ENCODE measurements at places on chromosomes 7 and 10. TPM values are rescaled to one million over a fixed set of nuclear protein-coding genes. Genes with fewer than 3 reads are reported as not detected.

The SLC13A1 gene
- not detected for total RNA-seq

The PWWP2B gene
- 13.9 TPM for total RNA-seq

The PROSER2 gene
- 46.2 TPM for total RNA-seq

The WIPF3 gene
- total RNA-seq: 8.6 TPM

- no peak for DNase-seq
These were observed 119.7 kb upstream of the PPP2R2D start for GRCh38 chr10:131781076-131781475.

- no peak for DNase-seq
These were observed 21.5 kb downstream of the CLDN12 start for GRCh38 chr7:90424720-90425119.

- no peak for DNase-seq
These were observed 45.7 kb downstream of the COL28A1 start for GRCh38 chr7:7490003-7490402.

The PDE6C gene
- not detected for total RNA-seq

The GDF10 gene
- not detected for total RNA-seq

DNA sequence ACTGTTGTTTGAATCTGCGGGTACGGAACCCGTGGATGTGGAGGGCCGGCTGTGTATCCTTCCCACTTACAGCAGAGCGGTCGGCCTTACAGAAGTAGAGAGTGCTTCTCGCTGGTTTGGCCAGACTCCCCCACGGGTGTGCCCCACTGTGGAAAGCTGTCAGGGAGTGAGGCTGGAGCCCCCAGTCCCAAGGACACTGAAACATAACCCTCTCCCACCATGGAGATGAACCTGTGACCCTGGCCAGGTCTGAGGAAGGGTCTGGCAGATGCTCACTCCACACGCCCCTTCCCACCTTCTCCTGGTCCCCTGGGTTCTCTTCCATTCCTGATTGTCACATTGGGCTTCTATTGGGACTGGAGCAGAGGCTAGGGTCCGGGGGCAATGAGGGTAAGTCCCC is 39.6 kb downstream of the TSPAN15 start:
- DNase-seq: no peak

The FAM241B gene
- 18.0 TPM for total RNA-seq

- DNase-seq: no peak
These were observed 14.9 kb downstream of the DLG5 start for GRCh38 chr10:77911535-77912123.

GRCh38 chr10:61891906-61892585 is 9.5 kb upstream of the ARID5B start:
- no peak for DNase-seq

DNA sequence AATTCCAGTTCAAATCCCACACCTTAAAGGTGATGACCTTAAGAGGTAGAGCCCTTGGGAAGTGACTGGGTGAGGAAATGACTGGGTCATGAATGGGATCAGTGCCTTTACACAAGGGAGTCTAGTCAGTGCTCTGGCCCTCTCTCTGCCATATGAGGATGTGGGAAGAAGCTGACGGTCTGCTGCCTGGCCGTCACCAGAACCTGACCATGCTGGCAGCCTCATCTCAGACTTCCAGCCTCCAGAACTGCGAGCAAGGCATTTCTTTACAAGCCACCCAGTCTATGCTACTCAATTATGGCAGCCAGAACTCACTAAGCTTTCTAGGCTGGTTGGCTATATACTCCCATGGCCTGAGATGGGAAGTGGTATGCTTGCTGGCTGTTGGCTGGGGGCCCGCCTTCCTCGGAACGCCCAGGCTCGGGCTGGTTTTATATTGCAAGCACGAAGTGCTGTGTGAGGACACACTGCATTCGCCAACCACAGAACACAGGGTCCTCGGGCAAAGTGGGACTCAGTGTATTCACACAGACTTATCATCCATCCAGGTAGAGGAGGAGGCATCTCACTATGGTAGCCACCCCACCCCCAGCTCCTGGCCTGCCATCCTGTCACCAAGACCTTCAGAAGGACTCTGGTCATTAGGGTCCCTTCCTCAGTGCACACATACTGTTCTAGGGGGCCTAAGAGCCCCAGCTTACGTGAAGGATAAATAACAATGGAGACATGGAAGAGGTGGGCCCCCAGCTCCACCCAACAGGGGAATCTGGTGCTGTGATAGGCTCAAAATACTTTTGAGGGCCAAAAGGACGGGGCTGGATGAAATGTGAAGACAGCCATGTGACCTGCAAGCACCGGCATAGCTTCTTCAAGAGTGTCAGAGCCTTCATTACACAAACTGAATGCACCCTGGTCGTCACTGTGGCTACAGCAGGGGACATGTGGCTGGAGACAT is 49.0 kb downstream of the ZRANB1 start:
- DNase-seq: no peak

DNA sequence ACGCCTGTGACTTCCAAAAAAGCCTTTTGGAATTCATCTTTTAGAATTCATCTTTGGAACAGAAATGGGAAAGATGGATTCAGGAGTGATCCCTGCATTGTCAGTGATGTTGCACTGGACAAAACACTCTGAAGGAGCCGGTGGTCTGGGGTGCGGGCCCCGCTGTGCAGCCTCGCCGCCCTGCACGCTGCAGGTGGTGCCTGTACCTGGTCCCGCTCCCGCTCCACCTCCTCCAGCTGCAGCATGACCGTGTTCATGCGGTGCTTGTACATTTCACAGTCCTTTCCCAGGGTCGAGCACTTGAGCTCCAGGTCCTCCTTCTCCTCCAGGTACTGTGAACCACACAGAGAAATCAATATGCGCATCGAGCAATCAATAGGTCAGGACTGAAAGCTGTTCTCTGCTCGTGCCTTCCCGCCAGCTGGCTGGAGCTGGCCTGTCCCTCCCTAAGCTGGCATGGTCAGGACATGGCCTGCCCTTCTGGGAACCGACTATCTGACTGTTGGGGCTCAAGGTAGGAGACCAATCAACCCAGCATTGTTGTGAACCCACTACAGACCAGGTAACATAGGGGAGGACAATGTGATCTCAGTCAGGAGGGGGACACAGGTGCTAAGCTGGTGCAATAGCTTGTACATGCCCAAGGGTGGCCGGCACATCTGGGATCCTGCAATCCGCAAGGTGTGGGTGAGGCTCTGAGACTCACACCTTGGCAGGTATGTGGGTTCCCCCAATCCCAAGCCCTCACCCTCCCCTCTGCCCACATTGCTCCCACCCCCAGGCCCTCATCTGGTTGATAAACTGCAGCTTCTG is 93.8 kb upstream of the GNA12 start:
- DNase-seq: no peak

The ACSM6 gene
- total RNA-seq: not detected

GRCh38 chr7:127995881-127996215 is 35.4 kb downstream of the LRRC4 start:
- DNase-seq: no peak
